T-helper 1 cell (primary cell): ENCODE measurements at places on chromosomes 4 and X.

GRCh38 chrX:8190341-8190830 lies 19.3 kb upstream of the VCX2 start:
- DNase-seq = no peak

- no peak for DNase-seq
These were observed 314.5 kb downstream of the CAMK2D start for GRCh38 chr4:113447061-113447460.

GRCh38 chr4:96164814-96165351 lies 325.0 kb downstream of the PDHA2 start:
- DNase-seq = no peak

DNA sequence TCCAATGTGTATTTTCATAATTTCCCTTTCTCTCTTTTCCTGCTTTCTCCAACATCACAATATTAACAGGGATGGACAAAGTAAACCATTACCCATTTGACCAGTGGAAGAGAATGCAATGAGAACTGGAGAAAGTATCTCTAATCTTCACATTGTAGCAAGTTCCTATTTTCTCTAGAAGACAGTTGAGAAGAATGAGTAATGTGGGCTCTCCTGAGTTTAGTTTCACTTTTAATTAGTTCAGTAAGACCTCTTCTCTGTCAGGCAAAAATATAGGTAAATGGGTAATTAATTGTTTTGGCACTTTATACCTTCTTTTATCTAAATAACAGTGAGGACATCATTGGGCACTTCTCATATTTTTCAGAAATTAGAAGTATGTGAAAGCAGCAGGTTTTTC lies 602.0 kb downstream of the GLUD2 start:
- no peak for DNase-seq

- DNase-seq = no peak
These were observed 31.8 kb downstream of the OCIAD1 start for GRCh38 chr4:48862661-48863060.

DNA sequence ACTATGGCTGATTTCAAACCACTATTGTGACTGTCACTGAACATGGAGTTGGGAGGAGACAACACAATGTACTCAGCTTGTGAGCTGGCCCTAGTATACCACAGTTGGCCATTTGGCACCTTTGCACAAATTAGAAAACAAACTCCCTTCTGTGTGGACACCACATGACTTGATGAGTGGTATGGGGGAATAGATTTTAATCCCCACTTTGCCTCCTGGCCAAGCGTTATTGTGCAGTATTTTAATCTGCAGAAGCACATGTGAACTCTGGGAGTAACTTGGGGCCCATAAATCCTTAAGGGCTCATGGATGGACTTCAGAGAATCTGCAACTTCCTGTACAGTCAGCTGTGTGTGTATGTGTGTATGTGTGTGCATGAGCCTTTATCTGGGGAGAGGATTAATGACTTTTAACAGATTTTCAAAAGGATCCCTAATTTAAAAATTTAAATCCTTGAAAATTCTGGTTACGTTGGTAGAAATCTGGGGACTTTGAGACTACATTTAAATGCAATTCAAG lies 105.0 kb upstream of the PAQR3 start:
- no peak for DNase-seq

- no peak for DNase-seq
These were observed 1.8 kb downstream of the FGF5 start for GRCh38 chr4:80268081-80268823.

- DNase-seq = no peak
These were observed 349.7 kb downstream of the IQCM start for GRCh38 chr4:149465955-149466354.

- no peak for DNase-seq
These were observed 338.4 kb downstream of the NR3C2 start for GRCh38 chr4:148103597-148104355.

- no peak for DNase-seq
These were observed 20.4 kb upstream of the TENM3 start for GRCh38 chr4:182222766-182223165.

DNA sequence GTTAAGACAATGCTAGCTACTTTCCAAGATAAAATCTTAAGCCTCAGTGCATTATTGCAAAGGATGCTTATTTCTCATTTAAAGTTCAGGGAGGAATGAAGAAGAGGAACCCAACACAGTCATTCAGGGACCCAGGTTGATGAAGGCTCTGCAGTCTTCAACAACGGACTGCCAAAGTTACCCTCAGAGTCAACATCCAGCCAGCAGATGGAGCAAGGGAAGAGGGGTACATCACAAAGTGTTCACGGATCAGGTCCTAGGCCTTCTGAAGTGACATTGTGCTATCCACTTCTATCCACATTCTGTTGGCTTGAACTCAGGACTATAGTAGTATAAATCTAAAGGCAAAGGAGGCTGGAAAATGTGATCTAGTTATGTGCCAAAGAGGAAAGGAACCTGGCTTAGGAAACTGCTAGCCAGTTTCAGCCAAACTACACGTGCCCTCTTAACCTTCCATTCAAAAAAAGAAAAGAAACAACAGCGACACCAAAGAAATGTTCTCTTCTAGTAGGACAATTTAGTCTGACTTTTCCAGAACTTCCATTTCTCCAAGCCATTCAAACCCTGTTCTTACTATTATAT lies 28.8 kb downstream of the NKX6-1 start:
- DNase-seq = no peak

DNA sequence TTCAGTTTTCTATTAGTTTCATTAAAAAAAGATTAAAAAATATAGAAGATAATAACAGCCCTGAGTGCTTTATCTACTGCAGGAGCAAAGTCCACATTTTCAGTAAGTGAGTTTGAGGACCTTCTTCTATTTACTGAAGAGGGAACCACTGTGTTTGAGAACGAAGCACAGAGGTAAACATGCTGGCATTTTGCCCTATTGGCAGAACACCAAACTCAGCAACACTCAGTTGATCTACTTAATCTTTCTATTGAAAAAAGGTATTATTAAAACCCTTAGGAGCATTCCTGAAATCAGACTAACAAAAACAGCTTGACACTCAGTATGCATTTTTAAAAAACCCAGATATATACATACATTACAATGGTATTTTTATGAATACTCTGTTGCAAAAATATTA lies 1496.7 kb downstream of the TECRL start:
- no peak for DNase-seq

DNA sequence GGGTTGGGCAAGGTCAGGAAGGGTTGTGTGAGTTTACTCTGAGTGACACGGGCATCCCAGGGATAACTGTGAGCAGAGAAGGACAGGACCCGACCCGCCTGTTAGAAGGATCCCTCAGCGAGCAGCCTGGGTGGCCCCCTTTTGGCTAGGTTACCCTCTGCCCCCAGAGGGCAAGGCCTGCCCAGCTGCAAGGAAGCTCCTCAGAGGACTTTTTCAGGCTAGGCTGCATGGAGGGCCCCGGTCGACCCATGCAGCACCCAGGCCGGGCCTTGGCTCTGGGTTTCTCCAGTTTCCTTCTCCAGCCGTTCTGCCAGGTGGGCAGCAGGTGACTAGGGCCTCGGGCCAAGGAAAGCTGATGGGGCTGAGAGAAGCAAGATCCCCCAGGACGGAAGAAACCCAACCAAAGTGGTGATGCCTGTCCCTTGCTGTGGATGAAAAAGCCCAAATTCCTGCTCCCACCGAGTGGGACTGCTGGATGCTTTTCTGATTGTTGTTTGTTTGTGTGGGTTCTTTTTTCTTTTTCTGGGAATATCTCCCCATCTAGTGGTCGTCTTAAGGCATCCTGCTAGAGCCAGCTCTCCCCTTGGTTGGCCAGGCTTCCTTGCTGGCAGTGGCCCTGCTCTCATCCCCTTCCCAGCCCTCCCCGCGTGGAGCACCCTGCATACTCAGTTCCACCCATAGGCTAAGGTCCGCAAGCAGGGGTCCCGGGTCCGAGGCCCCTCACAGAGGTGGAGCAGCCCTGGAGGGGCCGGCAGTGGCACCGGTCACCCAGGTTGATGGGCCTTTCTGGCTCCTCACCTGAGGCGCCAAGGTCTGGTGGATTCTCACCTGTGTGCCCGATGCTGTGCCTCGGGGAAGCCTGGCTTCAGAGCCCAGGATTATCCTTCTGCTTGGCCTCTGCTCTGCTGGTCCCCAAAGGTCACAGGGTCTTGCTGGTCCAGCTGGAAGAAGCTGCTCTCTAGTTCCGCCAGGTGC lies 1.8 kb downstream of the ZFP92 start:
- DNase-seq = no peak

- DNase-seq = no peak
These were observed 9.8 kb upstream of the FRAS1 start for GRCh38 chr4:78047366-78047765.

DNA sequence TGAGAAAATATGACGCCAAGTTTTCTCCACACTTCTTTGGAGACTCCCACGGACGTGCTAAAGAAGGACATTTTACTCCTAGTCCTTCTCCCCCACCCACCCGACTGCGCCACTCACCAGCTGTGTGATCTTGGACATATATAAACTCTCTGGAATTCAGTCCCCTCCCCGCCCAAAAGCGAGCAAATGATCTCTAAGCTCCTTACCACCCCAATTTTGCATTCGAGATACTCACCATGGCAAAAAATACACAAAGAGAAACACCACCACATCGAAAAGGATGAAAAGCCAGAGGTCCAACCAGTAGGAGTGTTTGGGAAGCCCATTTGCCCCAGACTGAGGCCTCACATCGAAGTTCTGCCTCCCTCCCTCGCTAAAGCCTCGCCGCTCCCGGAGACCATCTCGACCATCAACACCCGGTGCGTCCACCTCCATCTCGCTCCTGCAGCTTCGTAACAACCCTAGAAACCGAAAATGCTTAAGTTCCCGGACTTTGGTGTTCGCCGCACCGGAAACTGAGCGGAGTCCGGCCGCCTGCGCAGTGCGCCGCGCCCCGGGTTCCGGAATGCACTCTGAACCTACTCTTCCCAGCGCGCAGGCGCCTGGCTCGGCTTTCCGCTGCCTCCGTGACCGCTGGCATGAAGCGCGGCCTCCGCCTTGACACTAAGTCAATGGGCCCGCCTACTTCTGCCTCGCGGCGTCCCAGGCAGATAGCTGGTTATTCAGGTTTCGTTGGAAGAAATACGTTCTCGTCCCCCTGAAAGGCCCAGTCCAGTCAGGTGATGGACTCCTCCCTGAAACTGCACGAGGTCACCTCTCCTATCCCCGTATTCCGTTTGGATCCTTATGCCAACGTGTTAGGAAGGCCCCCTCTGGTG lies 21.6 kb downstream of the FABP2 start:
- peak; percentile 75 for DNase-seq

GRCh38 chr4:182252220-182252619 lies 9.0 kb downstream of the TENM3 start:
- DNase-seq = no peak

DNA sequence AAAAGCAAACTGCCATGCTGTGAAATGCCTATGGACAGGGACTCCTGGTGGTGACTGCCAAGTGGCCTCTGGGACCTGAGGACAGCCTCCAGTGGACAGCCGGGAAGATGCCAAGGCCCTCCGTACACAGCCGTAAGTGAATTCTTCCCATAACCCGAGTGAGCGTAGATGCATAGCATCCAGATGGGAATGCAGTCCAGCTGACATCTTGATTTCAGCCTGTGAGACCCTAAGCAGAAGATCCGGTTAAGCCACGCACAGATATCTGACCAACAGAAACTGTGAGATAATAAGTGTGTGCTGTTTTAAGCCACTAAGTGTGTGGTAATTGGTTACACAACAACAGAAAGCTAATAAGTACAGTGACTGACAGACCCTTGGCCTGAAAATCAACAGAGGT lies 55.9 kb downstream of the TMEM156 start:
- no peak for DNase-seq

DNA sequence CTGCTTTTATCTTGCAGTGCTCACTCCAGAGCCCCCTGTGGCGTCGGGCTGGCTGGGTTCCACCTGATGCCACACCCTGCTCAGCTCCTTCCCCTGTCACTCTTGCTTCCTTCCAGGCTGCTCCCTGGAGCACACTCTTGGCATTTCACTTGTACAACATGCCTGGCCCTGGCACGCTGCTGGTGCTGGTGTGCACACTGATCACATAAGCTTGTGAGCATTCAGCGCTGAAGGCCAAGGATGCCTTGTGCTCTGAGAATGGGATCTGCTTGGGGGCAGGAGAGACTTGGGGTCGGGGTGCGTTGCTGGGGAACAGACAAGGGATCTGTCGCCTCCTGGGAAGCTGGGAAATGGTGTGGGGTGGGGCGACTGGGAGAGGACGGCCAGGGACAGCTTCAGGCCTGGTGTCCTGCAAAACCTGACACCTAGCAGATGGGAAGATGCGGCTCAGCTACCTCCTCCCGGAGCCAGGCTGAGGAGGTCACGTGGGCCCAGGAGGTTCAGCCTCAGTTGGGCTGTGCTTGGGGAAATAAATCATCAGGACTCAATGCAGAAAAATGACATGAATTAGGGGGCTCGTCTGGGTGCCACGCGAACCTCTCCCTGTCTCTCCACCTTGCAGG lies 108.5 kb downstream of the PHKA2 start:
- no peak for DNase-seq

DNA sequence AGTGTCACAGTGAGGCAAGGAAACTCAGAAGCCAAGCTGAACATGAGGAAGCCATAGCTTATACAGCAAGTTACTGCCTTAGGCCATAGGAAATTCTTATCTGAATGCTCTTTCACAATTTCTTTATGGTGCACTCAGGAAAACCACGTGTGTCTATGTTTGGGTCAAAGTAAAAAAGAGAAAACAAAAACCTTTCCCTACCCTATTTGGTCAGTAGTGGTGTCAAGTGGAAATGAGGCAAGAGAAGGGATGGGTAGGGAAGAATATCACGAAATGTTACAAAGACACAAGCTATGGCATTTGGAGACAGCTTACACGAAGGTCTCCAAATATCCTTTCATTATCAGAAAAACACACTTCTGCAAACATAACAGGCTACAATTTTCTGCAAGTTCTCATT lies 83.4 kb upstream of the INPP4B start:
- DNase-seq = no peak

DNA sequence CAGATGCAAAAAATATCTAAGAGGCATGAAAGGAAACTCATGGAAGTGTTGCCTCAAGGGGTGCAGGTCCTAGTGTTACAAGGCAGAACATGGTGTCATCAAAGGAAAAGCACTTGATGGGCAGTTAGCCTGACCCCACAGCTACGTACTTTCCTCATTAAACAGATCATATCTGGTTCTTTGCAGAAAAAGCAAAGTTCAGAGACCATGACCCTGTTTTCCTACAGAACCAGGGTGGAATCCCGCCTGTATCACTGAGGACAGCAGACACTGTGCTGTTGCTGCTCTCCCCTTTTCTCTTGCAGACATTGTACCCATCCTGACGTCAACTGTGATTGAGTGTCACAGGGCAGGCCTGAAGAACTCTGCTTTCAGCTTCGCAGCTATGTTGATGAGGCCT lies 91.7 kb downstream of the RFC1 start:
- DNase-seq = no peak

- no peak for DNase-seq
These were observed 688 bp downstream of the UFSP2 start for GRCh38 chr4:185424905-185425646.

GRCh38 chr4:118881512-118882146 lies 7.0 kb upstream of the SYNPO2 start:
- DNase-seq = no peak

- no peak for DNase-seq
These were observed 176.2 kb upstream of the GPRIN3 start for GRCh38 chr4:89483833-89484232.
